ENCODE measurements at places on chromosomes 1 and 21. TPM values are rescaled to one million over a fixed set of nuclear protein-coding genes. Genes with fewer than 3 reads are reported as not detected.
A peak's percentile ranks its signal among the peaks of the same experiment; 100 is the strongest.

The PADI2 gene
- total RNA-seq, result 2.8 TPM

DNA sequence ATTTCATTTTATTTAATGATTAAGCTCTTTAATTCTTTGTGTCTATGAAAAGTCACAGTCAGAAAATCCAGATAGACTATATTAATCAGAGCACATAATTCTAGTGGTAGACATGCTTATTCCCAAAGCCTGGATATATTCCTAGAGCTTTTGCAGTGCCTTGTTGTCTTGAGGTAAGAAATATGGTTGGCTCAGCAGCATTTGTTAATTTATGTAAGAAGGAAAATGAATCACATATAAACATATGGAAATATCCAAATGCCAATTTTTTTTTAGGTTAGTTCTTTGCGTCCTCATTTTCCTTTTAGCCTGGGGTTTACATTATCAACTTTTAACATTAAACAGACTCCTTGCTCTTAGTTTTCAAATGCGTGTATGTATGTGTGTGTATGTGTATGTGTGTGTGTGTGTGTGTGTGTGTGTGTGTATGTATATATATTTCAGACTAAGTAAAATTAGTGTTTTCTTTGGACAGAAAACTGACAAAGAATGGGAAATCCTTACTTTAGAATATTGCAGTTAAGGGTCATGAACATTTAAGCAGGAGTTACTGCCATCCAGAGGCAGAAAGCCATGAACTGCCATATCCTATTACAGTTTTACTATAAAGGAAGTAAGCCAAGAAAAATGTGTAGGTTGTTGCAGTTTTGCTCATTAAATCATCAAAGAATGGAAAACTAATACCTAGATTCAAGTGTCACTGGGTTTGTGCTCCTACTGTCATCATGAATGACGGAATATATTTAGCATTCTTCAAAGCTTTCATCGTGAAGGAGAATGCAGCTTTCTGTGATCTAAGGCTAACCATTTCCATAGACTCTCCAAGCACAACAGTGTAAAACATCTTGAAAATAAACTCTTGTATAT, 477.1 kb upstream of the NR5A2 start:
- no peak for DNase-seq

DNA sequence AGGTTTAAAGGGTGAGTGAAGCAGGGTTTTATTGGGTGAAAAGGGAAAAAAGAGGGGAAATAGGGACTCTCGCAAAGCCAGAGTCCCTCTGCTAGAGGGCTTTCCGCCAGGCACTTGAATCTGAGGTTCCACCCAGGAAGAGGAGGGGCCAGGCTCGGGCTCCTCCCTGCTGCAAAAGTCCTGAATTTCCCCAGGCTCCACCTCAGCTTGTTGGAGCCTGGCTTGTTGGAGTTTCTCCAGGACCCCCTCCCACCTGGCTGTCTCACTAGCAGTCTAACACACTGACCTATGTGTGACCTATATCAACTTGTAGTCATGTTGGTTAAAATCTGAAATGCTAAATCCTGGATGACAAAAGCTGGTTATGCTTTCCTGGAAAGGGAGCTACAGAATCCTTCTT, 25.5 kb downstream of the GBP2 start:
- DNase-seq, result no peak

The TSPAN1 gene
- not detected for total RNA-seq

The CEP170 gene
- total RNA-seq, result 99.0 TPM

- DNase-seq, result no peak
Observed at GRCh38 chr1:197798492-197798891, 23.2 kb upstream of the DENND1B start.

DNA sequence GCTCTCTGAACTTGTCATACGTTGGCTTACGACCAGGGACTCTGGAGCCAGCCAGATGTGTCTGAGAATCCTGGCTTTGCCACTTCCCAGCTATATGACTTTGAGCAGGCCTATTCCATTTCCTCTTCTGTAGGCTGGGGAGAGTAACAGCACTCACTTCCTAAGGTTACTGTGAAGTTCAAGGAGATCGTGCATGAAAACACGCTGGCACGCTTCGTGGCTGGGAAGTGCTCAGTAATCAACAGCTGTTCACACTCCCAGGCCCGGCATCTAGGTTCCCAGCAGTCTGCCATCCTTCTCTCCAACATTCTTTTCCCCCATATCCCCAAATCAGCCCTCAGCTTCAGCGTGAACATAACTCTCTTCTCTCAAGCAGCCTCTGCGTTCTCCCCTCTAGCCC, 2.0 kb downstream of the ASCL5 start:
- DNase-seq, result no peak

The ORC1 gene
- 23.0 TPM for total RNA-seq

DNA sequence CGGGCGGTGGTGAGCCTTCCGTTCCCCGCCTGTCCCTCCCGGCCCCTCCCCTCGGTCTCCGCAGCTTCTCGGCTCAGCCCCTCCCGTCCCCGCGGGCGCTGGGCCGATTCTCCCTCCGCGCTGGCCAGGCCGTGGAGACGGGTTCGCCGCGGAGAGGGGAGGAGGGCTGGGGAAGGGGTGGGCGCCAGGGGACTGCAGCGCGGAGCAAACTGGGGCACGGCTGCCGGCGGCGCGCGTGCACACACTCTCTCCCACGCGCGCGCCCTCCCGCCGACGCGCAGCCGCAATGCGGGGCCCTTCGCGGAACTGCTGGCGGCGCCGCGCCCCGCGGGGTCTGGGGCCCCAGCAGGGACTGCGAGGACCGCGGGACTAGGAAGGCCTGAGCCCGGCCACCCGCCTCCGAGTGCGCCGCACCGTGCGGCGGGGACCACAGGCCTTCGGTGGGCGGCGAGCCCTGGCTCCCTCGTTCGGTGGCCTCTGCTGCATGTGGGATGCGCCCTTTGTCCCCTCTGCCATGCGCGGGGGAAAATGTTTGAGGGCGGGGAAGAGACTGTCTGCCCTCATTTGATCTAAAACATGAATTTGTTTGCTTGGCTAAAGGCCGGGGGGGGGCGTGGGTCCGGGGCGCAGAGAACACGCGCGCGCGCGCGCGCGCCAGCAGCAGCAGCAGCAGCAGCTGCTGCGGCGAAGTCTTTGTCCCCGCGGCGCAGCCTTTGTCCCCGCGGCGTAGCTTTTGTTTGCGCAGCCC, 90.7 kb upstream of the VAMP3 start:
- DNase-seq, result peak; percentile 82

DNA sequence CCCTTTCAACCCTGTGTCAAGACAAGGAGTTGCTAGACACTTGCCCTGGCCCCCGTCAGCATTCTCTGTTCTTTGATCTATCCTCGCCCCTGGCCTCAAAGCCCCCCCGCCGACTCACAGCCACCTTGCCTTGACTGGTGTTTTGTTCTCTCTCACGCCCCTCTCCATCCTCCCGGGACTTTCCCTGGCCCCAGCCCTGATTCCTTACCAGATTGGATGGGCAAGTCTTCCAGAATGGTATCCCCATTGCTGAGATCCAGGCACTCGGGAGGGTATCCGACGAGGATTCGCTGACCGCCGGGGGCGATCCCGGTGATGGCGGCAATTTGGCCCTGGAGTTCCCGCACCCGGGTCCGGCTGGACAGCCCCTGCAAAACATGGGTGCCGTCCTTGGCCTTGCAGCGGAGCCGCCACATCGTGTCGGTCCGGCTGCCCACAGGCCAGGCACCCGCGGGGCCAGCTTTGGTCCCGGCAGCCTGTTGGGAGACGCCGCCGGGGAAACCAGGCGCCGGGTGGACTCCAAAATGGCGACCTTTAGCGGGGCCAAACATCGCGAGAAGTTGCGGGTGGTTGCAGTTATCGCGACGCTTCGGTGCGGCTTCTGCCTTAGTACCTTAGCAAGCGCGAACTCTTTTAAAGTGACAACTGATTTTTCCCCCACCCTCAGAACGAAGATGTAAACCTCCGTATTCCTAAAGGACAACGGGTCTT, 373 bp downstream of the YOD1 start:
- DNase-seq, result peak; percentile 96

- peak; percentile 89 for DNase-seq
Observed at GRCh38 chr1:114118351-114118990, 35.2 kb downstream of the SYT6 start.

DNA sequence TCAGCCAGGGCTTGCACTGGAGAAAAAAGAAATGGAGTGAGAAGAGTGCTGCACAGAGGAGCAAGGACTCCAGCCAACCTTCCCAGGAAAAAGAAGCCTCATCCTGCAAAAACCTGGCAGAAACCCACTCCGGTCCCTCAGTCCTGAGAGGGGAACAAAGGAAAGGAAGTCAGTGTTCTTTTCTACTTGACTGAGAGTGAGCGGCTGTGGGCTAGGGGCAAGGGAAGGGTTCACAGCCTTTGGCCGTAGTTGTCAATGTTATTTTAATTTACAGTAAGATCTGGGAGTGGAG, 8.9 kb upstream of the GOLT1A start:
- DNase-seq, result no peak

The CLSTN1 gene
- total RNA-seq, result 116 TPM

DNA sequence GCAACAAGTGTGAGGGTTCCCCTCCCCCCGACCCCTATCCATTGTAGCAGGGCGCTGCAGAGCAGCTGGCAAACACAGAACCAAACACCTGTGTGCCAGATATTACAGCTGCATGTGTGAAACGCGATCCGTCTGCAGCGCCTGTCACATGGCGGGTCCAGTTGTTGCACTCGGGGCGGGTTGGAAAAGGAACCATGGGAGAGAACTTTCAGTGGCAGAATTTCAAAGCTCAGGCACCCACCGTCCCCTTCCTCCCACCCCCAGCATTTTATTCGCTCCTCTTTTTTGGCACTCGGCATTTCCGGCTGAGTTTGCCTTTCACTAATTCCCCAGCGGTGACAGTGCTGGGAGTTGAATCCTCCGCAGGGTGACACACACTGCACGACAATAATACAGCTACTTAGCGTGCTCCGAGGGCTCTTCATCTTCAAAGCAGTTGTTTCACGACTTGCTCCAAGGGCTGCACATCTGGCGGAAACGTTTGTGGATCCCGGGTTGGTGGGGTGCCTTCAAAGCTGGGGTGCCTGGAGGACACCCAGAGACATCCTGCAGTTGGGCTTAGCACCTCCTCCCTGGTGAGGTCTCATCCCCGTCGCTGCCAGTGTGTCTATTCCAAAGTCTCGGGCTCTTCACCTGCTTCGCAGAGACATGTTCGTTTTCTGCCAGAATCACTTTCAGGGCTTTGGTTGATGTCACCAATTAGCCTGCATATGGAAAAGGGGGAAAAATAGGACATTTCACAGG, 180.7 kb downstream of the ZBTB18 start:
- DNase-seq, result peak; percentile 50

DNA sequence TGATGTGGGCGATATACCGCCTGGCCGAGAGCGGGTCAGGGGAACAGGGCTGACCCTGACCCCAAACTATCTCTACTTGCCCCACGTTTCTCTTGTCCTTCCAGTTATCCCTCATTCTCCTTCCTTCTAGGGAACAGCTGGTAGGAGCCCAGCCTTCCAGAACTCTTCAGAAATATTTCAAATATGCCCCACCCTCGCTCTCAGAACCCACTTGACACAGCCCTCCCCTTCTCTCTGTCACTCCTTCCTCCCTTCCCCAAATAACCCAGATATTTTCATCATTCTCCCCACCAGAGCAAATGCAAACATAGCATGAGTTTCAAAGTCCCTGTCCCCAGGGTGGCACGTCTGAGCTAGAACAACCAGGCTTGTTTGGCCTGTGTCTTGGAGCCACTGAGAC, 1.1 kb downstream of the CACNA1S start:
- no peak for DNase-seq

The SYT11 gene
- total RNA-seq, result 7.4 TPM

GRCh38 chr1:198157847-198158725, 1.3 kb downstream of the NEK7 start:
- peak; percentile 50 for DNase-seq

The C1orf115 gene
- total RNA-seq, result 7.5 TPM

DNA sequence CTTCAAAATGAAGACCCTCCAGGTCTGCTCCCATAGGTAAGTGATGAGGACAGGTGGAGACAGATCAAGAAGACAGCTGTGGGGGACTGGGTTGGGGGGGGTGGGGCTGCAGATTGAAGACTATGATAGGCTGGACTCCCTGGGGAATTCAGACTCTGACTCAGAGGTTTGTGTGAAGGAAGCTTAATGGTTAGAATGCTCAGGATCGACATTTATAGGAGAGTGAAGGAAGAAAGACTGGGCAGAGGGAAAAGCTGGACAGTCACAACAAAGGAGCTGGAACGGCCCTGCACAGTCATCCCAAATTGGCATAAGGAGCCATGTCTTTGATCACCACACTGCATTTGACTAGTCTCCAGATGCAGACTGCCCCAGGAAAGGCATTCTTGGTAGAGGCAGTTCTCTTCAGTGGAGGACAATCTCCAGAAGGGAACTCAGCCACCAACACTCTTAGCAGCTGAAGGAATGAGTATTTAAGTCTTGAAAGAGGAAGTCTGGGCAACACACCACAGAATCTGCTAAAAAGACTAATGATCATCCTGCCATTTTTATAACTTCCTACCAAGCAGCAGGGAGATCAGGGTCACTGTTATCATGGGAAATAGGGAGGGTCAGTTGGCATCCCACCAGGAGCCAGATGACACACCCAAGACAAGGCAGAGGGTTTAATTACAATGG, 120.0 kb upstream of the ZC3H11B start:
- no peak for DNase-seq

The G0S2 gene
- not detected for total RNA-seq

The FCGR1A gene
- not detected for total RNA-seq

GRCh38 chr1:117128323-117129079, 7.0 kb upstream of the TRIM45 start:
- no peak for DNase-seq

- no peak for DNase-seq
Observed at GRCh38 chr1:68378296-68379084, 71.3 kb downstream of the RPE65 start.

DNA sequence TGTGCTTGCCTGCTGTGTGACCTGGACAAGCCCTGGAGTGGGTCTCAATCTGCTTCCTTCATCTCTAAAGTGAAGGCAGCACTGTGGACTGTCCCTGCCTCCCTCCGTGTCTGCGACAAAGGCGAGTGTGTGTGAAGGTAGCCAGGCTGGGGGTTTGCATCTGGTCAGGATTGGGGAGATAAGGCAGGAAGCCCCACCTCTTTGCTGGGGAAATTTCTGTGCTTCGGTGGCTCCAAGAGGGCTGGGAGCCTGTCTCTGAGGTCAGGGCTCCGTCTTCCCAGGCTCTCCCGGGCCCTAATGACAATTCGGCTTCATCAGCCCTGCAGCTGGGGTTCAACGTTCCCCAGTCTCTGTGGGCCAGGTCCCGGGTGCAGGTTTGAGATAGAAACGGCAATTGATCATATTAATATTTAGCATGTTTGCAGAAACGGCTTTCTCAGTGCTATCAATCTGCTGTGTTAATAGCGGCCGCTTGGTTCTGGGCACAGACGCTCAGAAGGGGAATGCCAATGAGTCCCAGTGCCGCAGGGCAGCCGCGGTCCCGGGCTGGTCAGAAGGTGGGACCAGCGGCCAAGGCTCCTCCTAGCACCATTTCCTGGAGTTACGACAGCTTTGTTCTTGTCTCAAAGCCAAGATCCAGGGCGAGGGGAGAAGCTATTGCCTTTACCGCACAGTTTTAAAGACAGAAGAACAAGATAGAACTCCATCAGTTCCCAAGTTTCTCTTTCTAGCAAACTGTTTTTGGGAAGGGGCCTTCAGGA, 105.7 kb downstream of the PRDM16 start:
- no peak for DNase-seq

The TTC4 gene
- total RNA-seq, result 28.3 TPM

The SAMD13 gene
- total RNA-seq, result 3.3 TPM
